ENCODE measurements at places on chromosomes 6 and 20. TPM values are rescaled to one million over a fixed set of nuclear protein-coding genes. Genes with fewer than 3 reads are reported as not detected.

ANKEF1 gene
- 6.9 TPM for polyA plus RNA-seq

ADGRG6 gene
- polyA plus RNA-seq: not detected

DDO gene
- not detected for polyA plus RNA-seq

CABLES2 gene
- polyA plus RNA-seq: 1.8 TPM

HLA-G gene
- polyA plus RNA-seq: 0.98 TPM

SAMD10 gene
- polyA plus RNA-seq: 11.5 TPM

CLPSL2 gene
- not detected for polyA plus RNA-seq

DDAH2 gene
- 13.1 TPM for polyA plus RNA-seq

CLVS2 gene
- polyA plus RNA-seq: not detected

PKIB gene
- polyA plus RNA-seq: 0.92 TPM

CD164 gene
- polyA plus RNA-seq: 252 TPM

HIVEP1 gene
- polyA plus RNA-seq: 16.6 TPM

DNA sequence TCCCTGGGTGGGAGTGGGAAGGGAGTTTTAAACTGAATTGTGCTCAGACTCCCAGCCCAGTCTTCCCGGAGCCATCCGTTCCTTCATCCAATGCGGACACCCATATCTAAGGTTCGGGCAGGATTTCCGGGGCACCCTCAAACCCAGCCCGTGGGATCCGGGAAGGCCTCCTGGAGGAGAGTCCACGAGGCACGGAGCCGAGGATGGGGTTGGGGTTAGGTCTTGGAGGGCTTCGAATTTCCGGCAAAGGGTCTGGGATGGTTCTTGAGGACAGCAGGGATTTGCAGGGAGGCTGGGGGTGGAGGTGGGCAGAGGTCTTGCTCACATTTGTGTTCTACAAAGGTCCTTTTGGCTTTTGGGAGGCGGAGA is 49.5 kb upstream of the SLC32A1 start:
- DNase-seq: no peak
- H3K27me3 ChIP-seq: peaks cover 4% of the 10 kb centered on the region
- no peak overlapping the region for H3K4me3 ChIP-seq
- no peak overlapping the region for H3K27ac ChIP-seq
- no peaks in the 10 kb centered on the region for H3K36me3 ChIP-seq

DNA sequence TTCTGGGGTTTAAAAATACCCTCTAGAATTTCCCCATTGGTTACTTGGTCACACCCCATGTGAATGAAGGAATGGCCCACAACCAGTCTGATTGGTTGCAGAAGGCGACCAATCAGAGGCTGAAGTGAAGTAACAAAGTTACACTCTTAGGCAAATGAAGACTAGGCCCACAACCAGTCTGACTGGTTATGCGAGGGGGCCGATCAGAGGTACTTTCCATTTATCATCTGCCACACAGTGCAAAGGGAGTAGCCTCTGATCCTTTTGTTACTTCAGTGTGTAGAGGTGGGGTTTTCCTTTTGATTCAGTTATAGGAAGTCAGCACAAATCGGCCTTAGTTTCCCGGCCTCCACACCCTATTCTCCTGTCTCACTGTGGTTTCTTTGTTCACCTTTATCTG is 61.2 kb upstream of the SGK1 start:
- H3K4me3 ChIP-seq: no peak overlapping the region
- H3K27me3 ChIP-seq: no peaks in the 10 kb centered on the region
- peaks cover 17% of the 10 kb centered on the region for H3K4me1 ChIP-seq
- no peak overlapping the region for H3K27ac ChIP-seq
- DNase-seq: no peak

DNA sequence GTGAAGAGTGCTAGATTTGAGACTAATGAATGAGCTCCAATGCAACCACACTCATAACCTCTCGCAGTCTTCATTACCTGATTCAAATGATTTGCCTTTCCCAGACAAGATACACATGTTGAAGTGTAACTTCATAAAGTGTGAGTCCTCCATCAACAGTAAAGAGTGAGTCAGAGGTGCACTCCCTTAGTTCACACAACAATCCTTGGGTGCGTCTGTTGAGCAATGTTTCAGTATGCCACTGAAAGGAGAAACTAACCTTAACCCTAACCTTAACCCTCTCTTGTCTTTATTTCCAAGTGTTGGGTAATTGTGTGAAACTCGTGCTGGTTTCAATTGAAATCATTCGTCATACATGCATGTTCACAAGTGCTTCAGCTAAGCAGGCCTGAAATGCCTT is 21.0 kb upstream of the RIN2 start:
- no peaks in the 10 kb centered on the region for H3K27me3 ChIP-seq
- no peak overlapping the region for H3K27ac ChIP-seq
- H3K36me3 ChIP-seq: no peaks in the 10 kb centered on the region

- H3K27ac ChIP-seq: no peak overlapping the region
- no peak for DNase-seq
- H3K36me3 ChIP-seq: no peaks in the 10 kb centered on the region
- peaks cover 10% of the 10 kb centered on the region for H3K4me1 ChIP-seq
- no peaks in the 10 kb centered on the region for H3K27me3 ChIP-seq
- H3K4me3 ChIP-seq: no peak overlapping the region
Measured at GRCh38 chr6:8066108-8066507, 1.9 kb upstream of the BLOC1S5 start.

DNA sequence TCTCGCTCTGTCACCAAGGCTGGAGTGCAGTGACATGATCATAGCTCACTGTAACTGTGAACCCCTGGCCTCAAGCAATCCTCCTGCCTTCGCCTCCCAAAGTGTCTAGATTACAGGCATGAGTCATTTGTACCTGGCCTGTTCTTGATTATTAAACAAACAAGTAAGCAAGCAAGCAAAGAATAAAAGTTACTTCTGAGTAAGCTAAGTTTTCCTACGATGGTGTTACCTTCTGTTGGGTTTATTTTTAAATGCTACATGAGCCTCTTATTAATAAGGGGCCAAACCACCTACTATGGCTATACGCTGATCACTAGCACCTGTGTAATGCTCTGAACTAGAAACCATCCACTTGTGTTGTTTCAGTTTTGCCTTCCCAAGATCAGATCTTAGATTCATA is 50.8 kb downstream of the IL22RA2 start:
- DNase-seq: no peak
- no peak overlapping the region for H3K4me3 ChIP-seq
- no peak overlapping the region for H3K27ac ChIP-seq
- no peaks in the 10 kb centered on the region for H3K4me1 ChIP-seq

- no peaks in the 10 kb centered on the region for H3K36me3 ChIP-seq
- H3K27me3 ChIP-seq: no peaks in the 10 kb centered on the region
- no peak for DNase-seq
- H3K4me3 ChIP-seq: no peak overlapping the region
Measured at GRCh38 chr6:15363523-15364400, 117.9 kb downstream of the JARID2 start.

GRCh38 chr6:66838764-66839163 is 1131.7 kb upstream of the EYS start:
- H3K27me3 ChIP-seq: no peaks in the 10 kb centered on the region
- H3K4me3 ChIP-seq: no peak overlapping the region
- DNase-seq: no peak
- no peaks in the 10 kb centered on the region for H3K4me1 ChIP-seq

DNA sequence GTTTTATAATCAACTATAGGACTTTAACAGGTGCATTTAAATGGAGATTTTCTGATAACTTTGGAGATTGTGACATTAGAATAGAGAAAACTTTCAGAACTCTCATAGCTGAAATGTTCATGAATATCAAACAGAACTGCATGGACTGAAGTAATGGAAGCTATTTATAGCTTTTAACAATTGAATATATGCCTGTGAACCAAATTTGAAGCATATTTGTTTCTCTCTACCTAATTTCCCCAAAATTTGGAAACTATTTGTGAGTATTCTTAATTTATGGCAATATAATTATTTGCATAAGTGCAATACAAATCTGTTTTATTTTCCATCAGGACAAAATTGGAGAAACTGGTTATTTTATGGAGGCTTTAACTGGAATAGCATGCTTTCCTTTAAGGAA is 96.6 kb downstream of the PLG start:
- H3K4me1 ChIP-seq: no peaks in the 10 kb centered on the region
- no peaks in the 10 kb centered on the region for H3K36me3 ChIP-seq
- DNase-seq: no peak
- H3K4me3 ChIP-seq: no peak overlapping the region
- H3K27me3 ChIP-seq: no peaks in the 10 kb centered on the region

DNA sequence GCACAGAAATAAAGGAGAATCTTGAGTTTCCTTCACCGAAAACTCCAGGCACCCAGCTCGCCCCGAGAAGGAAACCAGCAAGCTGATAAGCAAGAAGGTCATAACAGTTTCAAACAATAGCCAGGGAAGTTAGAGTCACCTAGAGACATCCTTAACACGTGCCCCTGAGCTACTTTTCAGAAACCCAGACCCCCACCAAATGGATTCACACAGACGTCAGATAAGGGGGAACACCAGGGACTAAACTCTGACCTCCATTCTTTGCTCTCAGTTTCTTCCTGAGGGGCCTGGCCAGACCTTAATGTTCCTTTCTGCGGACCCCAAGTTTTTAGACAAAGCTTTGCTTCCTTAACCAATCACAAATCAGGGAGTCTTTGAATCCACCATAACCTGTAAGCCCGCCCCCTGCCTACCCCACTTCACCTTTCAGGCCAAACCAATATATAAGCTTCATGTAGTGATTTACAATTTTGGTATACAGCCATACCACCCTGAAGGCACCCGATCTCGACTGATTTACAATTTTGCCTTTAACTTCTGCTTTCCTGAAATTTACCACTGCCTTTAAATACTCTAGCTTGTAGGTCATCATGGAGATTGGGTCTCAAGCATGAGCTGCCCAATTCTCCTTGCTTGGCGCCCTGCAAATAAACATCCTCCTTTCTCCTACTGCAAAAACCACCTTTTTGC is 11.7 kb downstream of the SOD2 start:
- H3K4me3 ChIP-seq: no peak overlapping the region
- H3K27me3 ChIP-seq: no peaks in the 10 kb centered on the region
- DNase-seq: no peak
- H3K36me3 ChIP-seq: peaks cover 10% of the 10 kb centered on the region

GRCh38 chr6:42933205-42933604 is 3.9 kb downstream of the CNPY3 start:
- no peak overlapping the region for H3K4me3 ChIP-seq
- H3K4me1 ChIP-seq: peaks cover 32% of the 10 kb centered on the region
- no peak for DNase-seq
- H3K36me3 ChIP-seq: peaks cover 7% of the 10 kb centered on the region
- H3K27me3 ChIP-seq: no peaks in the 10 kb centered on the region

- DNase-seq: no peak
- H3K27ac ChIP-seq: no peak overlapping the region
- no peaks in the 10 kb centered on the region for H3K27me3 ChIP-seq
Measured at GRCh38 chr6:134896910-134897309, 53.0 kb downstream of the ALDH8A1 start.

- H3K36me3 ChIP-seq: no peaks in the 10 kb centered on the region
- H3K4me3 ChIP-seq: peak overlapping the region; percentile 88
- no peaks in the 10 kb centered on the region for H3K27me3 ChIP-seq
- DNase-seq: peak; percentile 87
- peak overlapping the region; percentile 91 for H3K27ac ChIP-seq
Measured at GRCh38 chr6:26286168-26286877, 78.7 kb upstream of the BTN3A2 start.

DNA sequence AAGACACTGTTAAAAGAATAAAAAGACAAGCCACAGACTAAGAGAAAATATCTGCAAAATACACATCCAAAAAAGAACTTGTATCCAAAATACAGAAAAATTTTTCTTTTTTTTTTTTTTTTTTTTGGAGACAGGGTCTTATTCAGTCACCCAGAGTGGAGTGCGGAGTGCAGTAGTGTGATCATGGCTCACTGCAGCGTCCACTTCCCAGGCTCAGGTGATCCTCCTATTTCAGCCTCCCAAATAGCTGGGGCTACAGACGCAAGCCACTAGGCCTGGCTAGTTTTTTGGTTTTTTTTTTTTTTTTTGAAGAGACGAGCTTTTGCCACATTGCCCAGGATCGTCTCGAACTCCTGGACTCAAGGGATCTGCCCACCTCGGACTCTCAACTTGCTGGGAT is 3.1 kb downstream of the ZUP1 start:
- no peaks in the 10 kb centered on the region for H3K27me3 ChIP-seq
- no peak overlapping the region for H3K27ac ChIP-seq
- no peak for DNase-seq
- no peak overlapping the region for H3K4me3 ChIP-seq
- H3K4me1 ChIP-seq: peaks cover 26% of the 10 kb centered on the region

DNA sequence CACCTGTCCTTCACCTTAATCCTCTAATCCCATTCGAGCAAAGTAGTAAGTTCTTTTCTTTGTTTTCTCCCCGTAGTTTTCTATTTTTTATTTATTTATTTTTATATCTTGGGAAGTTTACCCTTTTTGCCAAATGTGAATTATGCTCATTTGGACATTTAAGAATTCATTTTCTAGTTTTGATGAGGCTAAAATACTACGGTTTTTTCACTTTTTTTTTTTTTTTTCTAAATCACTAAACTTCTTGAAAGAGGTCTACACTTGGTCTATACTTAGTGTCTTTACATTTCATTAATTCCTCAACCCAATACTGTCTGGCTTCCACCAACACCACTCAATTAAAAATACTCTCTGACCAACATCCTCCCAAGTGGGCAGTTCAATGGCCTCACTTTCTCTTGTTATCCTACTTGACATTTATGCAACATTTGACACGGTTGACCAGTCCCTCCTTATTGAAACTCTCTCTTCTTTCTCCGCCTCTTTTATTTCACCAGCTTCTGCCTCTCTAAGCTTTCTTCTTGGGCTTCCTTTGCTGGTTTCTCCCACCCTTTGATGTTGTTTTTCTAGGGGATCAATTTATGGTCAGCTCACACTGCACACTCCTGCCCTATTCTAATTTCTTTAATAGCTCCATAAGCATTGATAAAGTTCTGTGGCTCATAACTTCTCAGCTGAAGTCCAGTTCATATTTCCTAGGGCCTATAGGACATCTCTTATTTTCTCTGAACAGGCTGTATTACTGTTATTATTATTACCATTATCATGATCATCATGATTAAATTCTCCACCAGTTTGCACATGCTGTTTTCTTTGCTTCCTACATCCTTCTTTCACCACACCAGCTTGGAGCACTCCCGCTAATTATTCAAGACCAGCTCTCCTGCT is 72.6 kb upstream of the CITED2 start:
- no peak overlapping the region for H3K27ac ChIP-seq
- H3K27me3 ChIP-seq: no peaks in the 10 kb centered on the region
- no peak for DNase-seq
- H3K36me3 ChIP-seq: no peaks in the 10 kb centered on the region
- no peak overlapping the region for H3K4me3 ChIP-seq

- no peaks in the 10 kb centered on the region for H3K4me1 ChIP-seq
- no peaks in the 10 kb centered on the region for H3K27me3 ChIP-seq
- no peak overlapping the region for H3K4me3 ChIP-seq
- H3K27ac ChIP-seq: no peak overlapping the region
- no peaks in the 10 kb centered on the region for H3K36me3 ChIP-seq
Measured at GRCh38 chr20:16412906-16413305, 160.3 kb downstream of the KIF16B start.

DNA sequence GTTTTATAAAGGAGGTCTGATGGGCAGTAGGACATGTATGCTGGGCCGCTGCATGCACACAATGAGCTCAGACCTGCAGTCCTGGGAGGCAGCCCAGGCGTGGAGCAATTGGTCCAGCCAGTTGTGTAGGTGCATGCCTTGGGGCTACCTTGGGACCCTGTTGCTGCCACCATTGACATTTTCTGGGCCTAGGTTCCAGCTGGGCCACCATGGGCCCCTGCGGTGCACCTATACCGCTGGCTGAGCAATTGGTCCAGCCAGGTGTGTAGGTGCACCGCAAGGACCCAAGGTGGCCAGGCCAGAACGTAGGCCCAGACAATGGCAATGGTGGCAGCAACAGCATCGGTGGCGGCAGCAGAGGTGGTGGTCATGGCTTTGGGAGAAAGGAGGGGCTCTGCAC is 143.9 kb downstream of the PXDC1 start:
- DNase-seq: no peak
- H3K4me3 ChIP-seq: no peak overlapping the region

- H3K27me3 ChIP-seq: no peaks in the 10 kb centered on the region
- no peak overlapping the region for H3K4me3 ChIP-seq
- no peak overlapping the region for H3K27ac ChIP-seq
- H3K36me3 ChIP-seq: no peaks in the 10 kb centered on the region
Measured at GRCh38 chr6:148932731-148933130, 185.9 kb downstream of the UST start.

Data from naive thymus-derived CD4-positive, alpha-beta T cell (primary cell).